ENCODE measurements at places on chromosomes 13 and 19.

DNA sequence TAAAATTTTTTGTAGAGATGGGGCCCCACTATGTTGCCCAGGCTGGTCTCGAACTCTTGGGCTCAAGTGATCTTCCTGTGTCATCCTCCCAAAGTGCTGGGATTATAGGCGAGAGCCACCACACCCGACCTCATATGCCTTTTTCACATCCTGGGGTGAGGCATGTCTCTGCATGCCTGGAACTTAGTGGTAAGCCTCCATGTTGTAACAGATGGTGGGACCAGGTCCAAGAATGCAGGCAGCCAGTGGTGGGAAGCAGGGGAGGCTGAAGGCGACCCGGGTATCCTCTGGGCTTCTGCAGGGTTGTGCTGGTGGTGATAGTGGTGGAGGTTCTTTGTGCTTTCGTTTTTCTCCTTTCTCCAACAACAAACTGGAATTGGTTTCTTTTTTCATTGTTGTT is 30.1 kb upstream of the CCDC124 start:
- DNase-seq: no peak

GRCh38 chr13:50574731-50575130 is 268.8 kb downstream of the DLEU7 start:
- DNase-seq: no peak

DNA sequence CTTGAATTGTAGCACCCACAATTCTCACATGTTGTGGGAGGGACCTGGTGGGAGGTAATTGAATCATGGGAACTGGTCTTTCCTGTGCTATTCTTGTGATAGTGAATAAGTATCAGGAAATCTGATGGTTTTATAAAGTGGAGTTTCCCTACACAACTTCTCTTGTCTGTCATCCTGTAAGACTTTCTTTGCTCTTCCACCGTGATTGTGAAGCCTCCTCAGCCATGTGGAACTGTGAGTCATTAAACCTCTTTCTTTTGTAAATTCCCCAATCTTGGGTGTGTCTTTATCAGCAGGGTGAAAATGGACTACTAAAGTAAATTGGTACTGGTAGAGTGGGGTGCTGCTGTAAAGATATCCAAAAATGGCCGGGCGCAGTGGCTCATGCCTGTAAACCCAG is 215.6 kb downstream of the LIG4 start:
- DNase-seq: no peak

DNA sequence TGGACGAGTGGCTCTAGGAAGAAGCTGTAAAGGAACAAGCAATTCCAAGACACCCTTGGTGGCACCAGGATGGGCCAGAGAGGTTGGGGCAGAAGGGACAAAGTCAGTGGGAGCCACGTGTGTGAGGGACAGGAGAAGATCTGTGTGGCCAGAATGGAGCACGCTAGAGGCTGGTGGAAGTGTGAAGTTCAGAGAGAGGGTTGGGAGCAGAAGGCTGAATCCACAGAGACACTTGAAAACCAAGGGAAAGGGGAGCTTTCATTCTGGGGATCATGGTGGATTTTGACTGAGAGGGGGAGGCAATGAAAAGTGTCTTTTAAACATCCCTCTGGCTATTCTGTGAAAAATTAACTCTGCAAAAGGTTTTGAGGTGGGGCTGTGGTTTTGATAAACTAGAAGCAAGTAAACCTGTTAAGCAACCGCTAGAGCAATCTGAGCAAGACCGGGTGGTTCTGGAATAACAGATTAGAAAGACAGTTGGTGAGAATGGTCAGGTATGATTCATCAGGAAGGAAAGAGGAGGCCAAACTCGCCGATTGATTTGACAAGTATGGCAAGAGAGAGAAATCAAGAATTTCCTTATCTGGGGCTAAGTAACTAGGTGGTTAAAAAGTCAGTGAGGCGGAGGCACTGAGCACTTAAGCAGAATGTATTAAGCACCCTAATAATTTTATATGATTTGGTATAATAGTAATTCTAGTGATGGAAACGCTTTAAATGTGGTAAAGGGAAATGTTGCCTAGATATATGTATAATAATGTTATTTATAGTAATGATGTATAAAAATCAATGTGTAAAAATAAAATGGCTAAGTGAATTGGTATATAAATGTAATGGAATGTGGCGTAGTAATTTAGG is 140.0 kb downstream of the MYO16 start:
- DNase-seq: no peak

- DNase-seq: no peak
These were observed 26.6 kb downstream of the ZSWIM9 start for GRCh38 chr19:48196933-48197665.

DNA sequence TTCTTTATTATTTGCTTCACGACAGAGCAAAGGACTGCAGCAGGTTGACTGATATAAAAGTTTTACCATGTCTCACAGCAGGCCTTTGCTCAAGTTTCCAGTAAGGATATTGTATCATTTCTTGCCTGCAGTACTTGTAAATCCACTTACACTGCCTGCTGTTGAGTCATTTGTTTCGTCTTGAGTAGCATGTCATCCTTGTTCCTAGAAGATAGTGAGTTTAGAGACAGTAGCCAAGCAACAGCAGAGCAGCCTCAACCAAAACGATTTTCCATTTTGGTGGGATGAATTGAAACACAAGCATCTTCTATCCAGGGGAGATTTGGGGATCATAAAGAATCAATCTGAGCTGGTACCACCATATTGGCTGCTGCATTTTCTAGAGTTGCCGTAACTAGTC is 24.0 kb upstream of the ALOX5AP start:
- no peak for DNase-seq

GRCh38 chr19:54875506-54875905 is 1.5 kb downstream of the FCAR start:
- DNase-seq: no peak

DNA sequence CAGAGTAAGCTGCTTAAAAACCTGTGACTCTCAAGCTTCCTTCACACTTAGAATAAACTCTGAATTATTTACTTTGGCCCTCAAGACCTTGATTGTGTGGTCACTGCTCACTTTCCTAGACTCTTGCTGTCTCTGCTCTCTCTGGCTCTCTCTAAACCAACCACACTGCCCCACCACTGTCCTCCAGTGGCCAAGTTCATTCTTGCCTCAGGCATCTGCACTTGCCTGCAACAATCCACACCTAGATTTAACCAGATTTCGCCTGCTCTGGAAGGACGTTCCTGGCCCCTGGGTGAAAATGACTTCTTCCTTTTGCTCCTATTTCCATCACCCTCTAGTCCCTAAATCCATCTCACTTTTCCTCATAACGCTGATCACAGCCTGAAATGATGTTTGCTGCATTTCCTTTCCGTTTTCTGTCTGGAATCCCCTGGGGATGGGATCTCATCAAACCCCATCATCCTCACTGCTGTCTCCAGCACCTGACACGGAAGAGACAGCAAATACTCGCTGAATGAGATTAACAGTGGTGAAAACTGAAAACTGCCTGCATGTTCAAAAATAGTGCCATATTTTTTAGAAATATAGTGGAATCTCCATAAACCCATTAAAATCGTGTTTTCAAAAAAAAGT is 232.6 kb downstream of the UQCRFS1 start:
- DNase-seq: no peak

DNA sequence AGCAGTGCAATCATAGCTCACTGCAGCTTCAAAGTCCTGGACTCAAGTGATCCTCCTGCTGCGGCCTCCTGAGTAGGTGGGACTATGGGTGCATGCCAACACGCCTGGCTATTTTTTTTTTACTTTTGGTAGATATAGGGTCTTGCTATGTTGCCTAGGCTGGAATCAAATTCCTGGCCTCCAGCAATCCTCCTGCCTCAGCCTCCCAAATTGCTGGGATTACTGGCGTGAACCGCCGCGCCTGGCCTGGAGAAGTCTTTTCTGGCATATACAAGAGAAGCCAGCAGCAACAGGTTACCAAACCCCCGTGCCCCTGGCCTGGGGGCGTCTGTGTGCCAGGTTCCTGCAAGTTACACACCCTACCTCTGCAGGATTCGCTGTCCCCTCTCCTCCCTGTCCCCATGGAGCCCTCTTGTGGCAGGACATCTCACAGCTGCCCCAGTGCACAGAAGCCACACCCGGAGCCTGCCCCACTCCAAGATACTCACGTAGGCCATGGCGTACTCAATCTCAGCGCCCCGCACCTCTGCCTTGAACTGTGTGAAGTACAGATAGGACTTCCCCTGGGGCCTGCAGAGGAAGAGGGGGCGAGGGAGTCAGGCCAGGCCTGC is 9.9 kb downstream of the MYDGF start:
- DNase-seq: no peak

- DNase-seq: no peak
These were observed 4.9 kb upstream of the ESD start for GRCh38 chr13:46801858-46802257.

GRCh38 chr13:66830940-66831716 is 399.0 kb downstream of the PCDH9 start:
- no peak for DNase-seq

GRCh38 chr19:12932392-12933286 is 872 bp downstream of the FARSA start:
- DNase-seq: no peak

DNA sequence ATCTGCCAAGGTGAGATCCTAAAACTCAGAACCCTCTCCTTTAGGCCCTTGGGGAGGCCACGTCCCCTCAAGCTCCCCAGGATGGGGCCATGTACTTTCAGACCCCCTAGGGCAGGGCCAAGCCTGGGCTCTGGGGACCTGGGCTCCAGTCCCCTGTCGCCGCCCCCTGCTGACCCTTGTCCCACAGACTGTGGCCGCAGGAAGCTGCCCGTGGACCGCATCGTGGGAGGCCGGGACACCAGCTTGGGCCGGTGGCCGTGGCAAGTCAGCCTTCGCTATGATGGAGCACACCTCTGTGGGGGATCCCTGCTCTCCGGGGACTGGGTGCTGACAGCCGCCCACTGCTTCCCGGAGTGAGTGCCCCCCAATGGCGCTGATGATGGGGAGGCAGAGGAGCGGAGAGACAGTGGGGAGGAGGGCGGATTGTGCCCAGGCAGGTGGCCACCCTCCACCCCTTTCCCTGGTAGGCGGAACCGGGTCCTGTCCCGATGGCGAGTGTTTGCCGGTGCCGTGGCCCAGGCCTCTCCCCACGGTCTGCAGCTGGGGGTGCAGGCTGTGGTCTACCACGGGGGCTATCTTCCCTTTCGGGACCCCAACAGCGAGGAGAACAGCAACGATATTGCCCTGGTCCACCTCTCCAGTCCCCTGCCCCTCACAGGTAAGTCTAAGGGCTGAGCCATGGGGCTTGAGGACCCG is 18.8 kb downstream of the HPN start:
- DNase-seq: no peak

- peak; percentile 21 for DNase-seq
These were observed 230.0 kb downstream of the MYO16 start for GRCh38 chr13:108859197-108860012.

DNA sequence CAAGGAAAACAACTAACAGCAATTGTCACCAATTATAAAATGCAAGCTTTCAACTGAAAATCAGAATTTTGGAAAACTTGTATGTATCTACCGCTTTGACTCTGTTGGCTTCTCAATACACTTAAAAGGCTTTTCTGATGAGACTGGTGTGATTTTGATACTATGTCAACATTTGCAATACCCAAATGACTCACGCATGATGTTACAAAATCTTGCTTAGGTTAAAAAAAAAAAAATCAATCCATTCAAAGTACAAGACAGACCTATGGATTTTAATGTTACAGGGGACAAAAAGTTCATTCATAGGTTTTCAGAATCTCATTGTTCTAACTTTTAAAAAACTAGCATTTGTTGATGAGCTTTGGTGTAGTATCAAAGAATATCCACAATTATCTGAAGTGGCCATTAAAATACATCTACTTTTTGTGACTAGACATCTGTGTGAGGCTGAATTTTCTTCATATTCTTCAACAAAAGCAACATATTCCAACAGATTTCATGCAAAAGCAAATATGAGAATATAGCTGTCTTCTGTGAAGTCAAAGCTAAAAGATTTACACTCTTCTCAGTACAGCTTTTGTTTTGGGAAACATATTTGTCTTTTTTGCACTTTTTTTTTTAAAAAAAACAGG is 10.7 kb downstream of the ELF1 start:
- no peak for DNase-seq

DNA sequence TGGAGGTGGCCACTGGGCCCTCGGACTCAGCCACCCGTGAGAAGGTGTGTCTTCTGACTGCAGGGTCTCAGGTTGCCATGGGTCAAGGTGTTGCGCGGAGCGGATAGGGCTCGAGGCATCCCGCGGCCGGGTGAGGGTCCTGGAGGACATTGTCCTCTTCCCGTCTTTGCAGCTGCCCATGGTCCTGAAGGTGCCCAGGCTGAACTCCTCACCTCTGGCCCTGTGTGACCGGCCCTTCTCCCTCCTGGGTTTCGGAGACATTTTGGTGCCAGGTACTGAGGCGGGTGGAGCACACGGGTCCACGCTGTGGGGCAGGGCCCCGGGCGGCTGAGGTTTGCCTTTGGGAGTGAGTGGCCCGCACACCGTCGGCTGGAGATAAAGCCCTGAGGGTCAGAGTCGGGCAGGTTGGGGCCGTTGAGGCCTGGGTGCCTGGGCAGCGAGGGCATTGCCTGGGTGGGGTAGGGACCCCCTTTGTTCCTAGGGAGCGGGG is 15.6 kb upstream of the TMPRSS9 start:
- no peak for DNase-seq

DNA sequence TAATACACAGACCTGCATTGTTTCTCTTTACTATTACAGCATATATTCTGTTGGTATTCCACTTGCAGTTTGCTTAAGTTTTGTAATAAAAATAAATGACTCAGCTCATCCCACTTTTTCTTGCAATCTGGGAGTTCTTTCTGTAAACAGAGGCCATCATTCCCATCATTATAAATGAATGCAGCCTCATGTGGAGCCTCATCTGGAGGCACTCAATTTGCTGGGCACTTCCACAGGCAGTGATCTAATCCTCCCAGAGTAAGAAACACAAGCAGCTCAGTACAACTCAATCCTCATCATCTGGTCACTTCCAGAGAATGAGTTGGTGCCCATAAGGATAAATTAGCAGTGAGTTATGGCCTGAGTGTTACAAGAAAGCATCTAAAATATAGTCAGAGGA is 2801.9 kb downstream of the PCDH9 start:
- no peak for DNase-seq

DNA sequence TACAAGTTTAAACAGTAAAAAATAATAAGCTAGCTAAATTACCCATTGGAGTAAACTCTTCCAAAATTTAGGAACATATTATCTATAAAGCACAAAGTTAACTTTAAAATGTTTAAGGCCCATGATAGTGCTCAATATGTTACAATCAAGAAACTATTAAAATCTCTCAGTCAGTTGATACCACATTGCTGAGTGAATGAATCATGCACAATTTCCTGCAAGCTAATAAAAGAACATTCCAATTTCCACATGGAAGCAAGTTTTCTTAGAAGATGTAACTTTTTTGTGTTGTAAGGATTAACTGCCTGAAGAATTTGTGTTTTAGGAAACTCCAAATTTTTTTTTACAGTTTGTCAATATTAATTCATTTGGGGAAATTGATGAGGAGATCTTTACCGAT is 666.6 kb downstream of the SLITRK1 start:
- no peak for DNase-seq

- DNase-seq: no peak
These were observed 17.0 kb upstream of the RUBCNL start for GRCh38 chr13:46403851-46404732.

- DNase-seq: no peak
These were observed 74.9 kb upstream of the MTIF3 start for GRCh38 chr13:27524981-27525975.
